HFFc6 (cell line): ENCODE measurements at places on chromosomes 2 and 18. TPM values are rescaled to one million over a fixed set of nuclear protein-coding genes. Genes with fewer than 3 reads are reported as not detected.

DNA sequence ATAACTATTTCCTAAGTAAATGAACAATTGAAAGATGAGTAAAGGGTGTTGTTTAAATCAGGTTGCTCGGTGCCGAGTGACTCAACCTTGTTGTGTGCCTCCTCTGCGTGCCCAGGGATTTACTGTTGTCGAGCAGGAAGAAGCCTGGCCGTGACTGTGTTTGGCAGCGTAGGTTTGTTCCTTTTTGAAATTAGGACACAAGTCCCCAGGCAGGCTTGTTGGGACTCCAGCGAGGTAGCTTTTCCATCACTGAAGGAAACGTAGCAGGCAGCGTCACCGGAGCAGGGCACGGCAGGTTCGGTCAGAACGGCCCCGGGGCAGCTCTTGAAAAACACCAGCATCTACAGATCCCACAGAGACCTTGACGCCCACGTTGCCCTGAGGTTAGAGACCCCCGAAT, 48.6 kb downstream of the TMEM18 start:
- DNase-seq: no peak
- H3K27me3 ChIP-seq: no peaks in the 10 kb centered on the region; the same call in 1 of the 2 replicates
- H3K36me3 ChIP-seq: no peaks in the 10 kb centered on the region

UGT1A8 gene
- total RNA-seq: not detected in 3 replicates

- peak; percentile 85 for DNase-seq
- H3K27me3 ChIP-seq: peaks cover 3% of the 10 kb centered on the region; the same call in 1 of the 2 replicates
- H3K4me1 ChIP-seq: peaks cover 73% of the 10 kb centered on the region
- H3K27ac ChIP-seq: peak overlapping the region; percentile 96
- peaks cover 49% of the 10 kb centered on the region for H3K36me3 ChIP-seq
These were observed 19.3 kb downstream of the SPEG start for GRCh38 chr2:219453671-219454590.

- DNase-seq: no peak
- H3K4me3 ChIP-seq: no peak overlapping the region
- no peaks in the 10 kb centered on the region for H3K36me3 ChIP-seq
- no peaks in the 10 kb centered on the region for H3K27me3 ChIP-seq
- no peaks in the 10 kb centered on the region for H3K4me1 ChIP-seq
These were observed 1565.9 kb upstream of the ACVR2A start for GRCh38 chr2:146278881-146279280.

CIB4 gene
- total RNA-seq: not detected in 2 replicates

FZD7 gene
- total RNA-seq: 114 to 132 TPM (median 116 TPM) in 3 replicates

- no peaks in the 10 kb centered on the region for H3K36me3 ChIP-seq
- no peak overlapping the region for H3K4me3 ChIP-seq
- peaks cover 4% of the 10 kb centered on the region; the same call in 1 of the 2 replicates for H3K27me3 ChIP-seq
- no peak overlapping the region for H3K27ac ChIP-seq
These were observed 109.1 kb downstream of the HDAC4 start for GRCh38 chr2:239291475-239292350.

GRCh38 chr2:28970464-28971160, 10.5 kb upstream of the TOGARAM2 start:
- H3K27me3 ChIP-seq: peaks cover 2% of the 10 kb centered on the region; the same call in 1 of the 2 replicates
- no peak overlapping the region for H3K4me3 ChIP-seq

- H3K36me3 ChIP-seq: peaks cover 39% of the 10 kb centered on the region
- H3K4me3 ChIP-seq: no peak overlapping the region
- H3K27me3 ChIP-seq: peaks cover 3% of the 10 kb centered on the region; the same call in 1 of the 2 replicates
- DNase-seq: peak; percentile 44
These were observed 213.4 kb downstream of the RND3 start for GRCh38 chr2:150274108-150274507.

ZNF142 gene
- 22.1 to 24.9 TPM (median 24.5 TPM) in 3 replicates for total RNA-seq

- H3K36me3 ChIP-seq: no peaks in the 10 kb centered on the region
- H3K4me3 ChIP-seq: no peak overlapping the region
- no peaks in the 10 kb centered on the region; the same call in 1 of the 2 replicates for H3K27me3 ChIP-seq
- H3K4me1 ChIP-seq: no peaks in the 10 kb centered on the region
- H3K27ac ChIP-seq: no peak overlapping the region
- no peak for DNase-seq
These were observed 745.1 kb downstream of the TSN start for GRCh38 chr2:122500316-122501105.
